Astrocyte of the spinal cord (primary cell): ENCODE measurements at places on chromosomes 1 and 21.
A peak's percentile ranks its signal among the peaks of the same experiment; 100 is the strongest.

- no peak for DNase-seq
Observed at GRCh38 chr1:184806296-184806721, 51.7 kb upstream of the EDEM3 start.

DNA sequence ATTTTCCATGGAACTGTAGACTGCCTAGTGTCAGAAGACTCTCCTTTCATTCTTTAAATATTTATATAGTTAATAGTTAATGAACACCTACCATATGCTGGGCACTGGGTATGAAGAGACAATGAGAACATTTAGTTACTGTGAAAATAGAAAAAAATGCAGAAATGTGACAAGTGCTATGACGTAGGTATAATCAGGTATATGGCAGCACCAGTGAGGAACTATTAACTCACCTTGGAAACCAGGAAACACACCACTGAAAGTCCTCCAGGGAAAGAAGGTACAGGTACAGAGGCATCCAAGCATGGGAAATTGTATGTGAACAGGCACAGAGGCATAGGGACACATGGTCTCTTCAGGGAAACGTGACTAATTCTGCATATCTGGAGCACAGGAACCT, 42.3 kb downstream of the DPT start:
- no peak for DNase-seq

DNA sequence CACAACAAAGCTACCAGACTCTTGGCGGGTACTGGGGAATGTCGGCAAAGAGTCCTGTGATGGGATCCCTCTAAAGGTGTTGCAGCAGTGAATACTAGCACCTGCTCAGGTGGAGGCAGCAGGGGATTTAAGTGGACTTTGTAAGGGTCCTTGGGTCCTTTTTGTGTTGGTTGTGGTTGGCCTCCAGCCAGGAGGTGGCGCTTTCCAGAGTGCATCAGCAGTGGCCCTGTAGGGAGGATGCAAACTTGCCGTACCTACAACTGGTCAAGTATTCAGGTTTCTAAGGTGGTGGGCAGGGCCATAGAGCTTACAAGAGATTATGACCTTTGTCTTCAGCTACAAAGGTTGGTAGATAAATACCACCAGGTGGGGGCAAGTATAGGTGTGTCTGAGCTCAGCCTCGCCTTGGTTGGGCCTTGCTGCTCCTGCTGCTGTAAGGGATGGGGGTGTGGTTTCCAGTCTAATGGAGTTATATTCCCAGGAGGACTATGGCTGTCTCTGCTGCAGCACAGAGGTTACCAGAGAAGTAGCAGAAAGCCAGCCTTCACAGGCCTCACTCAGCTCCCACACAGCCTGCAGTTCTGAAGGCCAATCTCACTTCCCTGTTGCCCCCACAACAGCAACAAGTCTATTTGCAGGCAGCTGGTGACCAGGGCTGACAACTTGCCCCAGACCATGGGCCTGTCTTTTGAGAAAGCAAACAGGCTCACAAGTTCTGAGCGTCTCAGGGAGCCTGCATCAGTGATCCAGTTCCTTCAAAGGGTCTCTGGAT, 7.3 kb downstream of the OR2M5 start:
- no peak for DNase-seq

DNA sequence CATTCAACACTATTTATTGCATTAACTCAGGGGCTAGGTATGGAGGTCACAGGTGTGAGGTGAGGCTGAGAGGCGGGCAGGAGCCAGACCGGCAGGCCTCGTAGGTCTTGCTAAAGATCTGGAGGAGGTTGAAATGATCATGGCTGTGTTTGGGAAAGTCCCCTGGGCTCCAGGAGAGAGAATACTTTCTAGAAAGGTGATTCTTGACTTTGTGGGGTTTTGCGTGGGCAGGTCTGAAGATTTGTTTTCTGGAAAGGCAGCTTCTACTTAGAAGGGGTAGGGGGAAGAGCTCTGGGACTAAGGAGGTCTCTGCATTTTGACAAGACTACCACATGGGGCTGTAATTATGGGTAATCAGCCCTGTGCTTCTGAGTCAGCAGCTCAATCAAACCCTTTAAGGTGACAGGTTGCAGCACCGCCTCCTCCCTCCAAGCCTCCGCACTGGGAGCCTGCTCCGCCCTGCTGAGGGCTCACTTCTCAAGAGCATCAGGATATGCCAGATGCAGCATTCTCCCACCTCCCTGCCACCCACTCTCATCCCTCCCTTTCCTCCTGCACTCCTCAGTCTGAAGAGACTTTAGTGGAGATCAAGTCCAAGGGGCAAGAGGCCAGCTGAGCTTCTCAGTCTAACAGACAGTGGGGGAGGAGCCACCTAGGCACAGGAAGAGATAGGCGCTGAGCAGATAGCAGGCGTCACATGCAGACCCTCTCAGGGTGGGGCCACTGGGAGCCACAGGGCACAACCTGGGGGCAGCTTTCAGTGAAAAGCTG, 30.5 kb downstream of the SLC30A1 start:
- no peak for DNase-seq

DNA sequence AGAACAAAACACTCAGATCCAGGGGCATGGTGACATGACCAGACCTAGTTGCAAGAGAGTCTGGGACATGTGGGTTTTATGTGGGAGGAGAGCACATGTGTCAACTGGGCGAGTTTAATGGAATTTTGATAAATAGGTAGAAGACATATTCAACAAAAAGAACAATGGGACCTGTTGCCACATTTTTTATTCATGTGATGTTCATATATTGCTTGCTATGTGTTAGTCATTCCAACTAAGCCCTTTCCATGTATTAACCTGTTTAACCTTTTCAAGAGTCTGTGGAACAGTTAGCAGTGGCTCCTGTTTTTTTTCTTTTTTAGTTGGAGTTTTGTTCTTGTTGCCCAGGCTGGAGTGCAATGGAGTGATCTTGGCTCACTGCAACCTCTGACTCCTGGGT, 30.1 kb upstream of the CSF3R start:
- DNase-seq, result no peak

DNA sequence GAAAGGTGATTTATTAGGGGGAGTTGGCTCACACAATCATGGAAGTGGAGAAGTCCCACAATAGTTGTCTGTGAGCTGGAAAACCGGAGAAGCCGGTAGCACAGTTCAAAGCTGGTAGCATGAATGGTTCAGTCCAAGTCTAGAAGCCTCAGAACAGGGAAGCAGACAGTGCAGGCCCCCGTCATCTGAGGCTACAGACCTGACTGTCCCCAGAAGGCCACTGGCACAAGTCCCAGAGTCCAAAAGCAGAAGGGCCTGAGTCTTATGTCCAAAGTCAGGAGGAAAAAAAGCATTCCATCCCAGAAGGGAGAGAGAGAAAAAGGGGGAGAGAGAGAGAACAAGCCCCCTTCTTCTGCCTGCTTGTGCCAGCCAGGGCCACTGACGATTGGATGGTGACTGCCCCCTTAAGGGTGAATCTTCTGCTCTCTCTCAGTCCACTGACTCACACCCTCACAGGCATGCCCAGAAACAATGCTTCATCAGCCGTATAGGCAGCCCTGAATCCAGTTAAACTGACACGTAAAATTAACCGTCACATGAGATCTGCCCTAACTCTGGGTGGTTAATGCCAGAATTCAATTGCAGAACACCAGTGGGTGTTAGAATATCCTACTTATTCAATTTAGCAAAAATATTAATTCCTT, 49.3 kb upstream of the POU2F1 start:
- DNase-seq, result peak; percentile 55

- DNase-seq, result no peak
Observed at GRCh38 chr21:20739421-20739820, 258.8 kb upstream of the NCAM2 start.

- DNase-seq, result peak; percentile 51
Observed at GRCh38 chr1:210232511-210233215, at the start of gene SERTAD4. Gene SERTAD4 (plus strand): TSS chr1:210232796. CDS start chr1:210237961, 5,165 bp downstream.

DNA sequence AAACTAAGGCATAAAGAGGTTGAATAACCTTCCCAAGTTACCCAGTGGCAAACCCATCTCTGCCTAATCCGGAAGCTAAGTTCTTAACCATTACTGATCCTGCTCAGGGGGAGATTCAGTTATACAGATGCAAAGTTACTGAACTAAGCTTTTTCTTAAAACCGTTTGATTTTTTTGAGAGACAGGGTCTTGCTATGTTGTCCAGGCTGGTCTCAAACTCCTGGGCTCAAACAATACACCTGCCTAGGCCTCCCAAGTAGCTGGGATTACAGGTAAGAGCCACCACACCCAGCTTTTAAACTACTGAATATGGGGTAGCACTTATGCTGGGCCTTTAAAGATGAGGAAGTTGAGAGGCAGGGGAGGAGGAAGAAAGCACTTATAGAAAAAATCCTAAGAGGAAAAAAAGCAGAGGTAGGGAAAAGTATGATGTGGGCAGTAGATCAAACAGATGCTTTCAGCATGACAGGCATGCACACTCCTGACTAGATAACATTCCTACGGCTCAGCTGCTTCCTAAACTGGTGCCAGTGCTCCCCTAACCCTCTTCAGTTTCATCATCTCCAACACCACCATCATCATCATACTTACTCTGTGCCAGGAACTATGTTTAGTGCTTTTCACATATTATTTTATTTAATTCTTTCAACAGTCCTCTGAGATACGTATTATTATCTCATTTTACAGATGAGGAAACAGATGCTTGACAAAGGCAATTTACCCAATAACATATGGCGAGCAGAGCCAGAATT, 5.8 kb downstream of the PAFAH2 start:
- no peak for DNase-seq

- peak; percentile 9 for DNase-seq
Observed at GRCh38 chr1:76690766-76691165, 176.5 kb upstream of the ST6GALNAC5 start.

GRCh38 chr1:114088392-114089299, 65.0 kb downstream of the SYT6 start:
- DNase-seq, result no peak

DNA sequence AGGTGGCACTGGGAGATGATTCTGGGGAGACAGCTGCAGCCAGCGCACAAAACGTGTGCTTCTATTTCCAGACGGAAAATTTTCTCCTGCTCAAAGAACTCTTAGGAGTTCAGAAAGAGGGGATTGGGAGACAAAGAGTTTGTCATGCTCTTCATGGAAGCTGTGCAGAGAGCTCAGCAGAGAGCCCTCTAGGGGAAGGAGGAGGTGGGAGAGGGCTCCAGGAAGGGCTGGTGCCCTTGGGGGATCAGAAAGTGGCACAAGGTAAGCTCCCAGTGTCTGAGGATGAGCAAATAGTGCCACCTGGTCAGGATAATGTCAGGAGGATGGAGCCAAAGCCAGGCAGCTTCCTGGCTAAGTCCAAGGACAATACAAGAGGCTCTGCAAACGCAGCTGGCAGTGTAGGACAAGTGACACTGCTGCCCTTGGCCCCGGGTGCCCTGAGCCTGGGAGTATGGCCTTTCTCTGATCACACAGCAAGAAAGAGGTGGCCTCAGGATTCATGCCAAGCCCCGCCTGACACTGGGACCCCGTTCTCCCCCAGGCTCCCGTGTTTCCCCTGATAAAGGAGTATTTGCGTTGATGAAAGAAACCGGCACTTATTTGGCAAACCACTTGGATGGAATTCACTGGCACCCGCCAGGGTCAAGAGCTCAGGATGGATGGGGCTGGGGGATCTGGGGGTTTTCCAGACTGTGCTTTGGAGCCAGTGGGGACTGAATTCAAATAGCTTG, 254.0 kb downstream of the PTPRU start:
- no peak for DNase-seq

DNA sequence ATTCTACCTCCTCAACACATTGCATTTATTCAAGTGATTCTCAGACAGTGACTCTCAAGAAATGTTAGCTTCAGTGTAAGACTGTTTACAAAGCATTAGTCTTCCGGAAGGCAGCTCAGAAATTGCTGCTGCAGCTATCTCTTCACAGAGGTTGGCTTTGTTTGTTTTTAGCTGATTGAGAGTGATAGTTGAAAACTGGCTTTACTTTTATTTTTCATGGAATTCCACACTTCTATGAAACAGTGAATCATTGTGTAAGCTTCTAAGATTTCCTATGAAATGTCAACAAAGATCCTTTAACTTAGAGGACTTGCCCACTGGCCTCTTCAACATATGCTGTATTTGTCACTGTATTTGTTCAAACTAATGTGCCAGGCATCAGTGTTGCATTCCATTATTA, 121.3 kb downstream of the TNNI3K start:
- peak; percentile 22 for DNase-seq

- peak; percentile 24 for DNase-seq
Observed at GRCh38 chr1:16026723-16027484, 5.1 kb downstream of the CLCNKA start.

DNA sequence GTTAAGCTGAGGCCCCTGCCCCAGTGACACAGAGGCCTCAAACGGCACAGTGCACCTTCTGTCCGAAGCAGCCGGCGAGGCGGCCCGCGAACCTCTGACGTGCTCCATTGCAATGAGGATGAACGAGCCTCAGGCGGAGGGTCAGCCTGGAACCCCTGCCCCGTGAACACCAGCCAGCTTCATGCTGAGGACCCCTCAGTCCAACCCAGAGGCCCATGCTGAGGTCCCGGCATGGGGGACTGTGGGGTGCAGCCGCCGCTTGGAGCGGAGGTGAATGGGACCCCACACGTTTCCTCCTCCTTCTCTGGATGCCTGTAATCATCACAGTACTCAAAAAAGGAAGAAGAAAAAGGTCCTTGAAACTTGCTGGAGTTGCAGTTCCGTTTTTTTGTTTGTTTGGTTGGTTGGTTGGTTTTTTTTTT, 62.1 kb downstream of the PRKCZ start:
- DNase-seq, result no peak

DNA sequence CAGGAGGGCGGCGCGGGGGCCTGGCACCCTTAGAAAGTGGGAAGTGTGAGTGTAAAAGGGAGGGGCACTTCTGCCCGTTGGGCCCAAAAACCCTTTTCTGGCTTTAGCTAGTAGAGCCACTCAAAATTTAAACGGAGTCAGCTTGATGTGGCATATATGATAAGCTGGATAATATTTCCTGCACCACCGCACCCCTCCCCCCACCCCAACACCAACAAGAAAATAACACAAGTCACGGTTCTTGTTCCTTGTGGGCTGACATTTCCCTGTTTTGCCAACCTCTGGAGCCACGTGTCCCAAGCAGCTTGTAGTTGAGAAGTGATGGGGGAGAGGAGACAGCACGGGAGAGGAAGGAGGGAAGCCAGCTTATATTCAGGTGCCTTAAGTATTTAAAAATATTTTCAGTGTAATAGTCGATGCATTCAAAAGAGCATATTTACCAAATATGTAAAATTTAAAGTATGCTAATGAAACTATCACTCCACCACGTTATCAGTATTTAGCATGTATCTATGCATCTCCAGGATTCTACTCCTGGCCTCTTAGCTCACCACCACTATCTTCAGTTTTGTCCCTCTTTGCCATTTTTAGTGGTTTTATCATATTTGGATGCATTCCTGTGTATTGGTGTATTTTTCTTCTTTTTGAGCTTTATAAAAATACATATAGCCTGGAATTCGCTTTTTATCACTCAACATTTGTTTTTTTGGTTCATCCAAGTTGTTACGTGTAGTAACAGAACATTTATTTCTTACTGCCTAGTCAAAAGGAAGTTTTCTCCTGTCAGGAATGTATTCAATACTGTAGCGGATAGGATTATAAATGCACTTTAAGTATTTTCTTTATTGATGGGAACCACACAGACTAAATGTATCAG, 773 bp upstream of the DDX59 start:
- DNase-seq, result peak; percentile 79
